COLO829 (cell line): ENCODE measurements at places on chromosomes 4 and X.

DNA sequence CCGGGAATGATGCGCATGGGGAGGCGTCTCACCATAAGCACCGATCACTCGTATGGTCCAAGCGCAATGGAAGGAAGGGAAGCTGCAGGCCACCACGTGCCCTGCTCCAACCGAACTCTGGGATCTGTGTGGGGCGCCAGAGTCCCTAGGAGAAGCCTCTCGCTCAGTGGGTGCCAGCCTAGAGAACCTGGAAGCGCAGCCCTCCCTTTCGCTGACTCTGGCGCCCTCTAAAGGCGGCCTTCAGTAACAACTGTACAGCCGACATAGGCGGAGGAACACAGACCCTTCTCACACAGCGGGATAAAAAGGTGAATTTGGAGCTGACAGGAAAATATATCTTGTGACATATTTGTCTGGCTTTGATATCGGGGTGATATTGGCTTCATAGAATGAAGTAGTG lies 76.0 kb downstream of the INTS6L start:
- DNase-seq = peak; percentile 29

- no peak for DNase-seq
Observed at GRCh38 chr4:126395664-126396063, 1080.9 kb downstream of the FAT4 start.

DNA sequence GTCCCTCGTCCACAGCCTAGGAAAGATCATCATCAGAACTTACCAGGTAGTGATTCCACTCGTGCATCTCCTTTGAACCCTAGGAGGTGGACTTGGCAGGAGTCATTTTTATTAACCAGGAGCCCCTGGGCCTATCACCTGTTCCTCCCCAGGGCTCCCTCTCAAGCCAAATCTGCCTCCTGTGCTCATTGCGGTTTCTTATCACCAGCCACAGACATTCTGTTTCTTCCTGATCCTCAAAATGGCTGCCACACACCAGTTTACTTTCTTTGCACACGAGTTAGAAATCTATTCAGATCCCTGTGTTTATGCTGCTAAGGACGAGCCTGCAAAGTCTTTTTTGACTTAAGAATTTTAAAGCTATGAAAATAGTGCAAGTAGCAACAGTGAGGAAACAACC lies 354.5 kb upstream of the BOD1L1 start:
- DNase-seq = no peak

DNA sequence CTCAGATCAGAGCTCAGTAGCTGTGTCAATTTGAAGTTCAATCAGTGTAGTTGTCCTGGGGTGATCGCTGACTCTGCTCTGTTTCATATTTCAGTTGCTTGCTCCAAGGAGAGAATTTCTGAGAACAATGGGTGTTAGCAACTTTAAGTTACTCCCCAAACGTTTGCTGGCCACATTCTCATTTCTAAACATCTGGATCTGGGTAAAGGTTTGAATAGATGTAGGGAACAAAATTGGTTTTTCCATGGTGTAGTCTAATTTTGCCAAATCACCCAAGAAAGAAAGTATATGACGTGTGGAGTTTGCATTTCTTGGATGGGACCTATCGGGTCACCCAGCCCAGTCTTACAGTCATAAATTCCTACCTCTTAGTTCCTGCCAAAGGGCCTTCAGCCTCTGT lies 103.7 kb downstream of the AKAP4 start:
- DNase-seq = no peak

DNA sequence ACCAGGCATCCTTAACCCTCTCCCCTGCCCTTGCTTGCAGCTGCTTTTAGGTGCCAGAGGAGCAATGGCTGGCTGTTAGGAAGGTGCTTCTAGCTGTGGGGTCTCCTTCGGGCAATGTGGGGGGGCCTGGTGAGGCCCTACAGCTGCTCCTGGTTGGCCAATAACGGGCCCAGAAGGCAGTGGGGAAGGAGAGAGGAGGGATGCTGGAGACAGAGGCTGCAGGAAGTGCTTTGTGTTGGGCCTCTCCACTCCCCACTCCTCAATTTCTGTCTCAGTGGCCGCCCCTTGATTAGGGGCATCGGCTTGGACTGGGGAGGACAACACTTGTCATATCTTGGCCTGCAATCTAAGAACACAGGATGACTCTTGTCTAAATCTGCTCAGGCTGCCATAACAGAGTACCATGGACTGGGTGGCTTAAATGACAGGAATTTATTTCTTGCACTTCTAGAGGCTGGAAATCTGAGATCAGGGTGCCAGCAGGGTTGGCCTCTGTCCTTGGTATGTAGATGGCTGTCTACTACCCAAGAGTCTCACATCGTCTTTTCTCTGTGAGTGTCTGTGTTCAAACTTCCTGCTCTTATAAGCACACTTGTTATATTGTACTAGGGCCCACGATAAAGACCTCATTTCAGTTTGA lies 374.3 kb downstream of the MID1IP1 start:
- no peak for DNase-seq

DNA sequence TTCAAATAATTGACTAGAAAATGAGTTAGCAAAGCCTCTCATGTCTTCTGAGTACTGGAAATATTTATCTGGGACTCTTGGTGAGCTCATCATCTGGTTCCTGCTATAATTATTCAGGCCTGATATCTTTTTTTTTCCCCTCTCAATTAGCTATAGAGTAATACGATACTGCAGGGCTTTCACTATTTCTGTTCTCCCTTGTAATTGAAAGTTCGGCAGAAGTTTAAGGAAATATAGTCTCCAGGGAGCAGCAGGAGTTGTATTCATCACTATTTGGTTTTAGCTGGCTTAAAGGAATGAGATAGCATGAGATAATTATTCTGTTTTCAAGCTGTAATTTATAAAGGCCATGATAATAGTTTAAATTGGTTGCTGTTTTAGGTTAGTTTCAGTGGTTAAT lies 378.6 kb upstream of the EPHA5 start:
- peak; percentile 13 for DNase-seq

- no peak for DNase-seq
Observed at GRCh38 chrX:39953879-39954278, 143.9 kb downstream of the BCOR start.
